HT1080 (cell line): ENCODE measurements at places on chromosomes 6 and 20. TPM values are rescaled to one million over a fixed set of nuclear protein-coding genes. Genes with fewer than 3 reads are reported as not detected.

The TBC1D32 gene
- total RNA-seq = 1.9 and 2.4 TPM in 2 replicates

The PSORS1C1 gene
- 0.64 and 0.80 TPM in 2 replicates for total RNA-seq

The HLA-DQB2 gene
- total RNA-seq = not detected in 2 replicates

The SALL4 gene
- not detected in 2 replicates for total RNA-seq

The ISM1 gene
- 1.0 and 2.6 TPM in 2 replicates for total RNA-seq

The BIRC7 gene
- total RNA-seq = not detected in 2 replicates

The CLVS2 gene
- not detected in 2 replicates for total RNA-seq

The TMEM244 gene
- total RNA-seq = not detected in 2 replicates

The DEFB132 gene
- not detected in 2 replicates for total RNA-seq

The GSTA1 gene
- total RNA-seq = not detected in 2 replicates

The SEC23B gene
- 84.6 and 95.2 TPM in 2 replicates for total RNA-seq

The GPLD1 gene
- total RNA-seq = 0.13 and 0.17 TPM in 2 replicates

The LGSN gene
- total RNA-seq = not detected in 2 replicates

DNA sequence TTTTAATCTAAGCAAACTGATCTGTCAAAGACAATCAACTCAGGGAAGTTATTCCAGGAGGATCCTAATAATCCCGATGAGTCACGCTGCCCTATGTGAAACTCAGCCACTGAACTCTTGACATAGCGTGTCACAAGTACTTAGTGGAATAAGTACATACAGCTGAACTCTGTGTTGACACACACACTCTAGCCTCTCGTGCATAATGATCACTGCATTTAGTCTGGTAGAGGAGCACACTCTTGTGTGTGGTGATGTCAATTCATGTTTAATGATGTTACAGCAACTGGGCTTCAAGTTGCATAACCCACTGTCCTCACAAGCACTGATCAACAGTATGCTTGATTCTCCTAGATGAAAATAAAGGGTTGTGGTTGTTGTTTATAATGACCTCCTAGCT is 148.3 kb downstream of the HACE1 start:
- peak; percentile 66 for DNase-seq

GRCh38 chr20:32888636-32889035 is 29.9 kb downstream of the EFCAB8 start:
- no peak for DNase-seq

DNA sequence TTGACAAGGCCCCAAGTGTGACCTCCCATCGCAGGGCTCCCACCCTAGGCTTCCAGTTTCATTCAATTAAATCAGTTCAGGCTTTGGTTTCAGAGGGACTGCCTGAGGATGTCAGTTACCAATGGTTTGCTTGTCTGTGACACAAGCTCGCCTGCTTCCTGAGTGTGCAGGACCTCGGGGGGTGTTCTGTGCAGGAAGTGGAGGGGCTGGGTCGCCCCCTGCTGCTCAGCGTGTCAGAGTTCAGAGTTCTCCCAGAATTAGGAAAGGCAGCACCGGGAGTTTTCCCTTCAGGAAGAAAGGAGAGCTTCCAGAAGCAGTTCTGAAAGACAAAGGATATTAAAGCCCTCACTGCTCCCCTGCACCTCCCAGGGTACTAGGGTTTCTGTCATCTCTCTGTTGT is 50.8 kb upstream of the TGM3 start:
- no peak for DNase-seq

DNA sequence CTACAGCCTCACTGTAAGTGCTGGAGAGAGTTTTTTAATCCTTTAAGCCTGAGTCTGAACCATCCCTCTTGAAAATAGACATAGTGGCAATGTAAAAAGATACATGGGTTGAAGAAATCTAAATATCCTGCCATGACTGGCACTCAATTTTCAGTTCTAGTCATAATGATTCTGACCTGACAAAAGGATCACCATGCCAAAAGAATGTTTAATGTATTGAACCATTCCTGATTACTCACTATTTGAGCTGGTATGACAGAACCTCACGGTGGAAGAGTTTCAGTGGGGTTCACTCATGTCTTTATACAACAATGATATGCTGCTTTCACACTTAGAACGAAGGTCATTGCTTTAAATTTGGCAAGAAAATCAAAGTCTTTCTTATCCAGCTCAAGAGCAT is 93.4 kb downstream of the HIVEP2 start:
- peak; percentile 44 for DNase-seq

DNA sequence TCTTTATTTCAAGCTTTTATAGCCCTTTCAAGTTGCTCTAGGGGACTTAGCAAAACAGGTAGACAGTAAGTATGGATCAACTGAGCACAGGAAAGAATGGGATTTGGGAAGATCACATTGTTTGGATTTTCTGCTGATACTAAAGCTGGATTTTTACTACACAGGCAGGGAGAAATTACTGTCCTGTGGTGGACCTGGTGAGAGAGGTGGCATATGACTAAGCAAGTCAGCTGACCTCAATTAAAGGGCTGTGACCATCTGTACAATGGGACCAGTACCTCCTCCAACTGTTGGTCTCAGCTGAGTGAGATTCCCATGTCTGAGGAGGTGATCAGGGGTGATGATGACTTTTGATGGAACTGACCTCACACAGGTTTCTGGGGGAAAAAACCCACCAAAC is 28.0 kb downstream of the RREB1 start:
- no peak for DNase-seq

DNA sequence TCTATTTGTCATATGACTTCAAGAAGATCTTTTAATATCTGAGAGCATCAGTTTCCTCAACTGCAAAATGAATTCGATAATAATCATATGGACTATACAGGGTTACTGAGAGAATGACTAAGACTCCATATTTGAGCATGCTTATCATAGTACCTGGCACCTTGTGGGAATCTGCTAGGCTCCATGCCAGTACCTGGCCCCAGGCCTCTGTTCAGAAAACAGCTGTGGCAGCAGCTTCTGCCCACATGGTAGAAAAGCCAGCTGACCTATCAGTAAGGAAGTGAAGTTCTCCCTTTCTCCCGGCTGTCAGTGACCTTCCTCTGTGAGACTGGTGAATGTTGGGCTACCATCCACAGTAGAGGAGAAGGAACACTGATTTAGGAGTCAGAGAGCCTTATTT is 574.9 kb upstream of the CHD6 start:
- no peak for DNase-seq

- peak; percentile 73 for DNase-seq
These were observed 36.8 kb downstream of the C6orf15 start for GRCh38 chr6:31075528-31075927.

DNA sequence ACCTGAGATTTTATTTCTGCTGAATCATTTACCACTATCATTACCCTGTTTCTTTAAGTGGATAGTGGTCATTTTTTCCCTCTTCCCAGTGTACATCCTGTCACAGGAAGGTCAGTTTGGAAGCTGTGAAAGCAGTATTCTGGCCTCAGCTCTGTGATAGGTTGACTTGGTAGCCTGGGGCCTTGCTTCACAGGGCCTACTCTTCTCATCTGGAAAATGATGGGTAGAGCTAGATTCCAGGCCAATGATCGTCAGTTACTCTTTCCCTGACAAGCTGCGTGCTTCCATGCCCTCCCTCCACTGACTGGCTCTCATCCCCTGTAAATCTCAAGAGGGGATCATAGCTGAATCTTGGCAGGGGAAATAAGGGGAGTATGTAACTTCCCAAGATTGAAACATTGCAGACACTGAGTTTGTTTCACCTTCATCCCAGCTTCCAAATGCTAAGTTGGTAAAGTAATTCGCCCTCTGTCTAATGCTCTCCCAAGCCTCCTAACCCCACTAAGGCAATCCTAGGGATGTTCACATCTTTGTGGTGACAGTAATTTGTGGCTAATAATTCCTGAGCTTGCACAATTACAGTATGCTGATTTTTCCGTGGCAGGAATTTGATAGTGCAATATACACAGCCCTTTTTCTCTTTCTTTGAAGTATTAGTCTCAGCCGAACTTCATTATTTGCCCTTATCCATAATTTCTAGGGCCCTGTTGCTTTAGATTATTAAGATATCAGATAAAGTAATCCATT is 51.2 kb downstream of the VAPB start:
- DNase-seq = peak; percentile 15

GRCh38 chr20:61678437-61678836 is 387.2 kb downstream of the TAF4 start:
- DNase-seq = no peak

- no peak for DNase-seq
These were observed 801 bp downstream of the SRC start for GRCh38 chr20:37346535-37347346.

DNA sequence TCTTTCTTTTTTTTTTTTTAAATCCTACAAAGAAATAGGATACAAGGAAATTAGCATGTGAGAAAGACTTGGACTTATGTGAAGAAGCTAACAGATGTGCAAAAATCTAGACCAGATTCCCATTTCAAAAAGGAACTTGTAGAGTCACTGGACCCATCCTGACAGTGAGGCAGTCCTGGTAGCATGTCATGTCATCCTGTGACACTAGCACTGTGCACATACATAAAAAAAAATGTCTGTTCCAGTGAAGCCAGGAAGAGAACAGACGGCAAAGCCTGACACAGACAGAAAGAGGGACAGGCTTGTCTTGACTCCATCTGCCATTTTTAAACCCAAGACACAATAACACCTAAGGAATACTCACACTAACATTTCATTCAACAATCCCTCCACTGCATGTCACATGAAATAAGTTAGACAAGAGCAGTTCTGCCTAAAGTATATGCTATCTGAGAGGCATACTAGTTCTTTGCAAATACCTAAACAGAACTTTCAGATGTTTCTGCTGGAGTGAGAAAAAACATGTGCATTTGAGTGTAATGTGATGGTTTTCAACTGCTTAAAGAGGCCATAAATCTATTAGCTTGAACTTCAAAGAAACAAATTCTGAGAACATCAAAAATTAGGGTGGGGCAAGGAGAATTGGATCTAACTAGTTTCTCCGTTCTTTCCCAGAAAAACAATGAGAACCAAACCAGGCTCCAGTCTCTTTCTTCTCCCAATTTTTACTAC is 159.6 kb downstream of the BACH2 start:
- DNase-seq = no peak

GRCh38 chr6:33875141-33875581 is 71.4 kb upstream of the MLN start:
- DNase-seq = no peak

- DNase-seq = no peak
These were observed 4.9 kb downstream of the TGM2 start for GRCh38 chr20:38159957-38160756.

DNA sequence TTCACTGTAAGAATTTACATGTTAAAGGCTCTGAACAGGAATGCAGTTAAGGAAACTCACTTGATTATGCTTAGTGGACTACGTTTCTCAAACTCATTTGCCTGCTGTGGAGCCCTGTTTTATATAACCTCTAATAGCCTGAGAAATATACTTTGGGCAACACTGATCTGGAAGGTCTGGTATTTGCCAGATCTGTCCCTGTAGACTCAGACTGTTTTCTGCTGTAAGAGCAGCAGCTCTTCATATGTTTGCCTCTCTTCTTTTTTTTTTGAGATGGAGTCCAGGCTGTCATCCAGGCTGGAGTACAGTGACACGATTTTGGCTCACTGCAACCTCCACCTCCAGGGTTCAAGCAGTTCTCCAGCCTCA is 10.1 kb downstream of the TTPAL start:
- no peak for DNase-seq

- DNase-seq = no peak
These were observed 102.3 kb downstream of the PDE7B start for GRCh38 chr6:135953818-135954217.

GRCh38 chr6:48069280-48069679 is 41.7 kb downstream of the PTCHD4 start:
- DNase-seq = no peak

DNA sequence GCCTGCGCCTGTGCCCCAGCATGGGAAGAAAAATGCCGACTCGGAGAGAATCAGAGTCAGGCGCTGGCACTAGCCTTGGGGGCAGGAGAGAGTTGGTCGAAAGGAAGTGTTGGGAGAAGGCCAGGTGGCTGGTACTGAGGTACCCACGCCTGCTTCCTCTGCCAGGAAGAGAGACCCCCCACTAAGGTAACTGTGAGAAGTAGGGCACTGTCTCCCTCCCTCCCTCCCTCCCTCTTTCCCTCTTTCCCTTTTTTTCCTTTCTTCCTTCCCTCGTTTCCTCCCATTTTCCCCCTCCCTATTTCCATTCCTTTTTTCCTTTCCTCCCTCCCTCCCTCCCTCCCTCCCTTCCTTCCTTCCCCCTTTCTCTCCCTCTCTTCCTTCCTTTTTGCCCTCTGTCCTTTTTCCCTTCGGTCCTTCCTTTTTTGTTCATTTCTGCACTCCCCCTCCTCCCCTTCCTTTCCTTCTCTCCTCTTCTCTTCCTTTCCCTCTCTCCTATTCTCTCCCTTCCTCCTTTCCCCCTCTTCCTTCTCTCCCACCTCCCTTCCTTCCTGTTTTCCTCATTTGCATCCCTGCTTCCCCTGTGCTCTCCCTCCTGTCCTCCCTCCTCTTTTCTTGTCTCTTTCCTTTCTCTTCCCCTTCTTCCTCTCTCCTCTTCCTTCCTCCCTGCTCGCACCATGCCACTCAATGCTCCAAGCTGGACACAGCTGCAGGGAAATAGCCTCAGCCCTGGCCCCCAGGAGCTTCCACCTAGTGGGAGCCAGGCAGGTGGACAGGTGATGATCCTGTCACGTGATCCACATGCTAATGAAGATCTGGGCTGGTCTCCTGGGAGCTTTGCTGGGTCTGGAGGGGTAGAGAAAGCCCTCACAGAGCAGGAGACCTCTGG is 148.0 kb downstream of the DHX35 start:
- no peak for DNase-seq

GRCh38 chr6:27752038-27752885 is 159.9 kb downstream of the OR2B2 start:
- peak; percentile 82 for DNase-seq

DNA sequence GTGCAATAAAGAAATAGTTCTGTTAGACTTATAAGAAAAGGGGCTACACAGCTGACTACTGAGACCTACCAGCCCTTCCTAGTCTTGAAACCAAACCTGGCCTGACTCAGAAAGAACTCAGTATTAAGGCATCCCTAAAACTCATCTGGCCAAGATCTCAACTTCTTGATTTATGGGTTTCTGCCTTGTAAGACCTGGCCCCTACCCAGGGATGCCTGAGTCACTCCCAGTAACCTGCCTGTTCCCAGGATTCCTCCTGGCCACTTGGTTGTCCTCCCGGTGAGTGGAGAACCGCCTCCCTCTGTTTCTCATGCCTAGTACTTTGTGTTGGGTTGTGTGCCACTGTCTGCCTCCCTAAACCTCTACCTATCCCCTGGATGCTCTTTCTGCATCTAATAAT is 189.4 kb upstream of the PREP start:
- DNase-seq = peak; percentile 98

GRCh38 chr6:23681743-23682142 is 444.3 kb upstream of the NRSN1 start:
- DNase-seq = no peak

- DNase-seq = no peak
These were observed 391 bp downstream of the ADGRF1 start for GRCh38 chr6:47041741-47042140.

GRCh38 chr6:15796130-15796771 is 133.4 kb upstream of the DTNBP1 start:
- DNase-seq = no peak

- peak; percentile 76 for DNase-seq
These were observed 59.1 kb upstream of the SUPT3H start for GRCh38 chr6:45436544-45437438.

GRCh38 chr20:51217347-51218045 is 194.6 kb upstream of the KCNG1 start:
- DNase-seq = no peak

- DNase-seq = no peak
These were observed 204.0 kb downstream of the TSHZ2 start for GRCh38 chr20:53176134-53176533.
